ENCODE measurements at places on chromosomes 16 and 17.

GRCh38 chr17:29143894-29144293 lies 36.3 kb downstream of the MYO18A start:
- no peak for DNase-seq

- DNase-seq = no peak
Measured at GRCh38 chr17:65370669-65371131, 190.7 kb downstream of the AXIN2 start.

GRCh38 chr17:18043491-18043890 lies 4.3 kb downstream of the GID4 start:
- DNase-seq = no peak

- DNase-seq = no peak
Measured at GRCh38 chr17:47952171-47953021, 5.3 kb downstream of the PRR15L start.

DNA sequence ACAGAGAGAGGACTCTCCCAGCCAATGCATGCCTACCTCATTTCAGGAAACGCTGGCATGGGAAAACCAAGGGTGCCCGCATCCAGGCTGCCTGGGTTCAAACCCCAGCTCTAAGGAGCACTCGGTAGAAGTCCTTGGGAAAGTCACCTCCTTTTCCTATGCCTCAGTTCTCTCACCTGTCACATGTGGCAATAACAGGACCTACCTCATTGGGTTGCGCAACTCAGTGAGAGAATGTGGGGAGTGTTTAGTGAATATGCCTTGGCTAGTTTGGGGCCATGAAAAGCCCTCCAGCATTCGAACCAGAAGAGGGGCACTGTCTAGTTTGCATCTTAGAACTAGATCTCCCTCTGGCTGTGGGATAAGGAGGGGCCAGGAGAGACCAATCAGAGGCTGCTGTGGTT lies 9.0 kb upstream of the NXPH3 start:
- no peak for DNase-seq
